ENCODE measurements at places on chromosomes 1 and 21.

GRCh38 chr1:230425252-230426091, 660 bp downstream of the PGBD5 start:
- no peaks in the 10 kb centered on the region for H3K4me1 ChIP-seq
- no peaks in the 10 kb centered on the region for H3K36me3 ChIP-seq
- H3K4me3 ChIP-seq, result no peak overlapping the region
- peaks cover 40% of the 10 kb centered on the region for H3K27me3 ChIP-seq

GRCh38 chr1:7508934-7509519, 262.1 kb upstream of the VAMP3 start:
- H3K4me1 ChIP-seq, result no peaks in the 10 kb centered on the region
- no peaks in the 10 kb centered on the region for H3K36me3 ChIP-seq
- no peak overlapping the region for H3K27ac ChIP-seq
- no peak overlapping the region for H3K4me3 ChIP-seq

DNA sequence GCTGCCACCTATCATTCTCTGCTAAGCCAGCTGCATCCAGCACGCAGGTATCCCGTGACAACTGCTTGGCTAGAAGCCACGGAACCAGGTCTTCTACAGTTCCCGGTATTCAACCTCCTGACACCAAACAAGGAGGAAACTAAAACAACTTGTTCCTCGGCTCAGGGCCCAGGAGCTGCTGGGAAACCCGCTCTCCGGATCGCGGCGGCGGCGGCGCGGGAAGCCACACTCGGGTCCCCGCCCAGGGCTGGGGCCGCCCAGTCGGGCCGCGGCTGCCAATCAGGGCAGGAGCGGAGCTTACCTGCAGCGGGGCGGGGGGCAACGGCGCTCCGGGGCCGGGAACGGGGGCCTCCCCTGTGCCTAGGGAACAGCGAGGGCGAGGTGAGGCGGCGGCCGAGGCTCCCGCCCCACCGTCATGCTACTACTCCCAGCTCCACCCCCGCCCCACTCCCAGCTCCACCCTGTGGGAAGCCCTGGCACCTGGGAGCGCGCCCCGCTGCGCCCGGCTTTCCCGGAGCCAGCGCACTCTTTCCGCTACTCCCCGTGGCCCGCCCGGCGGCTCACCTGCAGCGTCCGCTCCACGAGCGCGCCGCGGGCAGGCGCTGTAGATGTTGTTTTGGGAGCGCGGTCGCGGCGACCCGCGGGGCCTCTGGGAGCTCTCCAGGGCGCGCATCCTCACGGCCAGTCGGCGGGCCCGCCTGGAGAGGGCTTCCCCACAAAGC, 12.1 kb downstream of the IL24 start:
- peaks cover 9% of the 10 kb centered on the region for H3K4me1 ChIP-seq
- DNase-seq, result peak; percentile 77
- no peak overlapping the region for H3K27ac ChIP-seq
- H3K4me3 ChIP-seq, result peak overlapping the region; percentile 41
- H3K27me3 ChIP-seq, result peaks cover 50% of the 10 kb centered on the region

- no peak for DNase-seq
- no peak overlapping the region for H3K27ac ChIP-seq
- H3K36me3 ChIP-seq, result no peaks in the 10 kb centered on the region
- H3K4me3 ChIP-seq, result no peak overlapping the region
These were observed 44.2 kb downstream of the PRRX1 start for GRCh38 chr1:170707959-170708655.

GRCh38 chr21:36551731-36552433, 72.0 kb upstream of the CLDN14 start:
- no peak overlapping the region for H3K27ac ChIP-seq
- no peaks in the 10 kb centered on the region for H3K36me3 ChIP-seq
- H3K4me3 ChIP-seq, result no peak overlapping the region

DNA sequence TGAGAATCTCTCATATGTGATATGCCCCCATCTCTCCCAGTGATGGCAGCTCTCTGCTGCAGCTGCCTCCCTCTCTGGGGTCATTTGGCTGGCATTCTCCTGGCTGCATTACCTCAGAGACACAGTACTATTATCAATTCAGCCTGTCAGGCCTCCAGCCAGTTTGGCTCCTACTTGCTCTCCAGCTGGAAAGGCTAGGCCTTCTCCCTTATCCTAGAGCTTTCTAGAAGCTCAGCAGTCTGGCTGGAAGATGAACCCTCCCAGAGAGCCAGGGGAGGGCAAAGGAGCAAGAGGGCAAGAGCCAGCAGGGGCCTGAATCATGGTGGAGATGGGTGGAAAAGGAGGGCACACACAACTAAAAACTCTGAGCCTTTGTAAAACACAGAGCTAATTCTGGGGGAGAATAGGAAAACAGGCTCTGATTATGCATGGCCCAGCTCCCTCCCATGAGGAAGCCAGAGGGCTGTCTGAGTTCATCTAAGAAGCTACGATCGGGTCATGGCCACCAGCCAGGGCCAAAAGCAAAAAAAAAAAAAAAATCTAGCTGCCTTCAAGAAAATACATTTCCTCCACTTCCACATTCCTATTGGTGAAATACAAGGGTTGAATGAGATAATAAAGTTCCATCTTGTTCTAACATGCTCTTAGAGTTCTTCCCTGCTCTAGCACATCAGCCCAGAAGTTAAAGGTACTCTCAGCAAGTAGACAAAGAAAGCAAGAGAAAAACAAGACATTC, 8.8 kb downstream of the LAMB3 start:
- H3K36me3 ChIP-seq, result no peaks in the 10 kb centered on the region
- no peaks in the 10 kb centered on the region for H3K27me3 ChIP-seq
- peaks cover 66% of the 10 kb centered on the region for H3K4me1 ChIP-seq
- no peak overlapping the region for H3K4me3 ChIP-seq

- no peaks in the 10 kb centered on the region for H3K4me1 ChIP-seq
- no peaks in the 10 kb centered on the region for H3K27me3 ChIP-seq
- no peak overlapping the region for H3K4me3 ChIP-seq
These were observed 6.8 kb downstream of the RPE65 start for GRCh38 chr1:68442822-68443556.

DNA sequence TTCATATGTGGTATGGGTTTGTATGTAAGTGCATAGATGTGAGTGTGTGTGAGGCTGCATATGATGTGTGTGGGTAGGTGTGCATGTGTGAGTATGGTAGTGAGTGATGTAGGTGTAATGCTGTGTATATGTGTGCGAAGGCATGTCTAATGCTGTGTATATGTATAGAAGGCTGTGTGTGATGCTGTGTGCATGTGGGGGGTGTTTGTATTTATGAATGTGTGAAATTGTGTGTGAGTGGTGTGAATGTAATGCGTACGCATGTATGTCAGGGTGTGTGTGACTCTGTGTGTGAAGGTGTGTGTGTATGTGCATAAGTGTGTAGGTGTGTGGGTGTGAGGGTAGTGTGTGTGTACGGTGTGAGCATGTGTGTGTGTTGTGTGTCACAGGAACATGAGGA, 300.0 kb downstream of the OMA1 start:
- no peak overlapping the region for H3K27ac ChIP-seq
- H3K36me3 ChIP-seq, result no peaks in the 10 kb centered on the region
- H3K4me1 ChIP-seq, result peaks cover 4% of the 10 kb centered on the region

GRCh38 chr1:53951697-53952096, 5.5 kb downstream of the LRRC42 start:
- H3K27ac ChIP-seq, result no peak overlapping the region
- no peak overlapping the region for H3K4me3 ChIP-seq
- DNase-seq, result no peak
- H3K36me3 ChIP-seq, result peaks cover 74% of the 10 kb centered on the region
- peaks cover 9% of the 10 kb centered on the region for H3K4me1 ChIP-seq

DNA sequence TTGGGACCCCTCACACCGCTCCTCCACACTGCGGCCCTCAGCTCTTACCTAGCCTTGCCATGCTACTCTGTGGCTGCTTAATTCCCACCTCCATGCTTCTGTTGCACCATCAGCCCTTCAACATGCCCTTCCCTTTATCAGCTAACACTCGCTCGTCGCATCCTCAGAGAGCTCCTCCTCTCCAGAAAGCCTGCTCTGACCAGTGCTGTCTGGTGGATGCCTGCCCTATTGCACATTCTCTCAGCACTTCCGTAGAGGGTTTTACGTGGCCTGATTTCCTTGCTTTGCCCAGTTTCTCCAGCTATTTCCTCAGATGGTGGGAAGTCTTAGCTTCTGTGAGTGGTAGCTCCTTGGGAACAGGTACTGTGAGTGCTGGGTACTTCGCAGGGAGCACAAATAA, 10.3 kb upstream of the LAD1 start:
- peaks cover 34% of the 10 kb centered on the region for H3K27me3 ChIP-seq
- no peak overlapping the region for H3K27ac ChIP-seq
- H3K4me3 ChIP-seq, result no peak overlapping the region
- no peak for DNase-seq
- H3K4me1 ChIP-seq, result no peaks in the 10 kb centered on the region

DNA sequence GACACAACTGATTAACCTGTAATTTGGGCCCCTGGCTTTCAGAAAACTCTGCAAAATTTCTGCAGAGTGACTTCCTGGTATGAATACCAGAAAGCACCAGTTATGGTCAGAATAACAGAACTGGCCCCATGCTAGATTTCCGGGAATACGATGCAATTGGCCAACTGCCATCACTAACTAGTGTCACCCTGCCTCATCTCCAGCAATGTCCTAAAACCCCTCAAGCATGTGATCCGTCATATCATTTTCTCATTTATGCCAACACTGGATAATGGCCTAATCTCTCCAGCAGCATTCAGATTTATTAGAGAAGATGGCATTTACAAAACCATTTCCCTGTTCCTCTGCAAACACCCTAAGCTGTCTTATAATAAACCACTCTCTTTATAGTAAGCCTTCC, 15.4 kb downstream of the KAZN start:
- no peaks in the 10 kb centered on the region for H3K36me3 ChIP-seq
- no peak for DNase-seq
- H3K27ac ChIP-seq, result no peak overlapping the region
- H3K27me3 ChIP-seq, result peaks cover 59% of the 10 kb centered on the region
- H3K4me1 ChIP-seq, result no peaks in the 10 kb centered on the region

DNA sequence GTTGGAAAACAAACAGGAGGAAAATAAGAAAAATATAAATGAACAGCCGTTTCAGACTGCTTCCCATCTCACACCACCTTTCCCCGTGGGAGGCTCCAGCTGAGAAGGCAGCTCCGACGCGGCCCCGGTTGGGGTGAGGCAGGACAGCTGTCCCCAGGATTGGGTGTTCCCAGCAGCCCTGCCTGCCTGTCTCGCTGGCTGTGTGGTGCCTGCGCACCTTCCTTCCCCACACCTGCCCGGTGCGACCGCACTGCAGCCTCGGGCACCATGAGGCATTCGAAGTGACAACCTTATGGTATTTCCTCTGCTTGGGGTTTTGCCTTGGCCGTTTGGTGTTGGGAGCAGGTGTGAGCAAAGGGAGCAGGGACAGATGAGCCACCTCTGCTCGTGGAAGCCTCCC, 161.6 kb downstream of the PRDM16 start:
- H3K27me3 ChIP-seq, result peaks cover 71% of the 10 kb centered on the region
- DNase-seq, result no peak
- H3K4me1 ChIP-seq, result no peaks in the 10 kb centered on the region
- H3K27ac ChIP-seq, result no peak overlapping the region
- H3K36me3 ChIP-seq, result no peaks in the 10 kb centered on the region

DNA sequence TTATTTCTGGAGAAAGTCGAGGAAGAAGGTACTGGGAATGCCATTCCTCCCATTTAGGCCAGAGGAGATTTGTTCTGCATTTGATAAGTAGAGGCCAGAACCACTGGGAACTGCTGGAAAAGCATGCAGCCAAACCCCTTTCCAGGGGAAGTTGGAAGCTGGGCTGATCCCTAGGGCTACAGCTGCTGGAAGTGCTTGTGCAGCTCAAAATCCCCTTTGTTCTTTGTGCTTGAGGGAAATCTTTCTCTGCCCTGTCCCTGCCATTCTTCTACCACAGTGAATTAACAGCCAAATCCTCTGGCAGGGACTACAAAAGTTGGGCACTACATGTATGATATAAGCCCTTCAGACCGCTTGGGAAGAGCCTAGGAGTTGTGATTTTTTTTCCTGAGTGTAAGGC, 734.1 kb downstream of the LRRIQ3 start:
- H3K27me3 ChIP-seq, result no peaks in the 10 kb centered on the region
- H3K4me3 ChIP-seq, result no peak overlapping the region
- no peak for DNase-seq

DNA sequence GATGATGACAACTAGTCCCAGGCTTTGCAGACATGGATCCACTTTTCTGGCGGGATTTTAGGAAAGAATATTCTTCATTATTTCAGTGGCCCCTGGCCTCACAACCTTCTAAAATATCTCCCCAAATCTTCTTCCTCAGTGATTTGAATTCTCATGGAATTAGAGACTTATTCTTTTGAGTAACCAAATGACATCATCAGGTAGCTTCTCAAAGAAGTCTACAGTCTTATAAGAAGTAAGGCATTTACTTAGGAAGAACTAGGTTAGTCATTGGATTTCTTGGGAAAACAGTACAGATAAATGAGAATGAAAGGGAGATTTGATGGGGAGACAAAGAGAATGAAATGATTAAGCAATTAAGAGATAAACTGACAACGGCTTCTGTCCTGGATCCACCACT, 201.1 kb upstream of the PROX1 start:
- no peak overlapping the region for H3K27ac ChIP-seq
- H3K4me3 ChIP-seq, result no peak overlapping the region
- H3K27me3 ChIP-seq, result peaks cover 7% of the 10 kb centered on the region

DNA sequence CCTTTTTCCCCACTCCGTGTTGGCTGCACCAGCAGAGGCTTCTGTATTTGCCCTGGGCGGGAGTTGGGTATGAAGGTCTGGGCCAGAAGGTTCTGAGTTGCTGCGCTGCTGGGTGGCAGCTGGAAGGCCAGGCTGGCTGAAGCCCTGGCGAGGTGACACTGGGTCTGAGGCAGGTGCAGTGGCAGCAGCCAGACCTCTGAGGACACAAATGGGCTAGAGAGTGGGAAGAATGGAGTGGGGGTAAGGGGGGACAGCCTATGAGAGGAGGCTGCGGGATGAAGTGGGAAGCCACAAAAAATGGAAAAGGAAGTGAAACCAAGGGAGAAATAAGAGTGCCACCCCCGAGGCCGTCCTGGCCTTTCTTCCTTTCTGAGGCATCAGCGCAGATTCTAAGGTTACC, 53.2 kb downstream of the STX6 start:
- H3K36me3 ChIP-seq, result peaks cover 37% of the 10 kb centered on the region
- H3K4me3 ChIP-seq, result no peak overlapping the region
- no peak for DNase-seq
- H3K27ac ChIP-seq, result no peak overlapping the region
- no peaks in the 10 kb centered on the region for H3K27me3 ChIP-seq
- peaks cover 3% of the 10 kb centered on the region for H3K4me1 ChIP-seq

DNA sequence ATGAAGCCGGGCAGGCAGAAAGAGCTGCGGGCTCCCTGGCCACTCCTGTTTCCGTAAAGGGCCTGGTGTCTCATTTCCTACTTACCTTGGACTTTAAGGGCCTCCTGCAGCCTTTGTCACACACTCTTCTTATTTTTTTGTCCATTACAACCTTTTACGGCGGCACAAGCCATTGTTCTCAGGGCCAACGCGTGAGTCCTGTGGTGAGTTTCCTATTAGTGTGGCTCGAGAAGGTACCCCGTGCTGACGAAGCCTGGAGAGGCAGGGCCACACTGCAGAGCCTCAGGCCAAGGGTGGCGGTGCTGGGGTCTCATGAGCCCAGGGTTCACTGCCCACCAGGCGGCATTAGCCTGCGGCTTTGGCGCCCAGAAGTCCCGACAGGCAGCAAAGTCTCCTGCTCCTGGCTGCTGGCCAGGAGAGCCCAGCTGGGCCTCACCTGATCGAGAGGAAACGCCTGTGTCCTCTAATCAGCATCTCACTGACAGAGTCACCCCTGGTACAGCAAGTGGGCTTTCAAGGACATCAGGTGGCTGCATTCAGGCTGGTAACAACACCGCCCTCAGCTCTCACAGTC, 62.0 kb downstream of the SIK1 start:
- H3K4me1 ChIP-seq, result peaks cover 38% of the 10 kb centered on the region
- no peaks in the 10 kb centered on the region for H3K36me3 ChIP-seq
- no peak overlapping the region for H3K4me3 ChIP-seq
- no peak overlapping the region for H3K27ac ChIP-seq

Measured in K562 (cell line).